ENCODE measurements at places on chromosomes 4 and X.

DNA sequence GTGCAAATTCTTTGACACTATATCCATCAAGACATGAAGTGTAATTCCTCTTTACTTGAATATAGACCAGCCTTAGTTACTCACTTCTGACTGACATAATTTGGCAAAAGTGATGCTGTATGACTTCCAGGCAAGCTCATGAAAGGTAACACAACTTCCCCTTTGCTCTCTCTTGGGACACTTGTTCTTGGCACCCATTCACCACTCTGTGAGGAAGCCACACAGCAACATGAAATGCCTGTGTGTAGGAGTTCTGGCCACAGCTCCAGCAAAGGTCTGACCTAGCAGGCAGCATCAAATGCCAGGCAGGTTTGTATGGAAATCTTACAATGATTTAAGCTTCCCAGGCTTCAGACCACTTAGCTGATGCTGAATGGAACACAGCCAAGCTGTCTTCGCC, 280.3 kb downstream of the PDHA2 start:
- DNase-seq, result no peak

DNA sequence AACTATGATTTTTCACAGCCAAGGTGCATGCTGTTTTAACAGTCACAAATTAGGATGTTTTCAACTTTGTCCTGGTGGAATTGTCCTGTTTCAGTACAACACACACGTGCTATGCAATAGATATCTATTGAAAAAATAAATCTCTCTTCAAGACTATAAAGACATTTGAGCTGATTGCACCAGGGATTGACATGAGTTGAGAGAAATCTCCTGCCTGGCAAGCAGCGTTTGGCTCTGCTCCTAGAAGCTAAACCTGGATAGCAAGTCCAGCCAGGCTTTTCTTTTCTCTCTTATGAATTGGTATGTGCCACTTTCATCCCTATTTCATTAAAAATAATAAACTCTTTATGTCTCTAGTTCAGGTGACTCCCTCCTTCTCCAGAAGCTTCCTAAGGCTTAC, 16.6 kb upstream of the NPNT start:
- no peak for DNase-seq

DNA sequence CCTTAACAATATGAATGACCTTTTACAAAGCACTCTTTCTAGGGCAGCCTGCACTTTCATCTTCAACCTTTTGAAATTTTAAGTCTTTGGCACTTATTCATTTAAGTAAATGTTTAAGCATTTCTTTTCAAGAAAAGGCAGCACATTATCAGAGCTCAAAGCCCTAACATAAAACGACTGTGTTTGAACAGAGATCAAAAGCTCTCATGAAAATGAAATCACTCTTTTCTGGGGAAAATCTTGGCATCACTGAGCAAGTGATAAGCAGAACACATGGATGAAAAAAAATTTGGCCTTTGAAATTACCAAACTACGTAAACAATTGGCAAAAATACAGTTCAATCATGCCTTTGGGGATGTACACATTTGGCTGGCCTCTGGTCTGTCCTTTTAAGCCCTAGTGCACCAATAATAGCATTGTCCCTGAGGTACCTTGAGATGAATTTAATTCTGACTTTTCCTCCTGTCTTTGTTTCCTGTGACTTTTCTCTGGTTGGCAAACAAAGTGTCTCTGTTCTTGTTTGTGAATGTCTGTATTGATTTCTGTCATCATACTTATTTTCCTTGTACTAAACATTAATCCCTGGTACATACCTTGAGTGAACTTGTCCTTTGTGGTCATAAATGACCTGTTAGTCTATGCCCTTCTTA, 12.9 kb upstream of the ODAM start:
- no peak for DNase-seq

- DNase-seq, result no peak
Observed at GRCh38 chrX:76202471-76202870, 29.6 kb downstream of the PBDC1 start.

- DNase-seq, result no peak
Observed at GRCh38 chr4:45472490-45472889, 651.4 kb downstream of the GABRG1 start.

- DNase-seq, result no peak
Observed at GRCh38 chr4:143784567-143784966, 84.1 kb upstream of the FREM3 start.

DNA sequence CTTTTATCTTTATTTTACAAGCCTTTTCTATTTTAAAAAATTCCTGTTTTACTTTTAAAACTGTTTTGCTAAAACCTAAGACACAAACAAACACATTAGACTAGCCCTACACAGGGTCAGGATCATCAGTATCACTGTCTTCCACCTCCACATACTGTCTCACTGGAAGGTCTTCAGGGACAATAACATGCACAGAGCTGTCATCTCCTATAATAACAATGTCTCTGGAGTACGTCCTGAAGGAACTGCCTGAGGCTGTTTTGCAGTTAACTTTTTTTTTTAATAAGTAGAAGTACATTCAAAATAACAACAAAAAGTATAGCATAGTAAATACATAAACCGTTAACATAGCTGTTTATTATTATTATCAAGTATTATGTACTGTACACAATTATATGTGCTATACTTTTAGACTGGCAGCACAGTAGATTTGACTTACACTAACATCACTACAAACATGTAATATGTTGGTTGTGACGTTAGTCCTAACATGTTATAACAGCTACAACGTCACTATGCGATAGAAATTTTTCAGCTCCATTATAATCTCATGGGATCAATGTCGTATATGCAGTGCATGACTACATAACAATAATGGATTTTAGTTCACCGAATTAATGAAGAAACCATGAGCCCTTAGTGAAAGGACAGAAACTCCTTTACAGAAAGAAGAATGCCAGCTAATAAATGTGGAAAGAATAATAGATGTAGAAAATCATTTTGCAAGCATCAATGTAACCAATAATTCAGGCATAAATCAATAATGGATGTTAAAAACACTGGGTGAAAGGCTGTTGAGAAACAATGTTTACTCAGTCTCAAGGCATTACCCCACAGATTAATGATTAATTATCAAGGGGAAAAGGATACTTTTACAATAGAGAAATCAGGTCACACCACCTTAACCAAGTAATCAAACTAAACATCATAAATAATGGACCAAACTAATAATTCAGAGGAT, 49.2 kb downstream of the FBXW7 start:
- no peak for DNase-seq

GRCh38 chrX:109294097-109294814, 187.6 kb downstream of the GUCY2F start:
- DNase-seq, result no peak

- DNase-seq, result no peak
Observed at GRCh38 chr4:57374866-57375595, 264.8 kb upstream of the IGFBP7 start.

DNA sequence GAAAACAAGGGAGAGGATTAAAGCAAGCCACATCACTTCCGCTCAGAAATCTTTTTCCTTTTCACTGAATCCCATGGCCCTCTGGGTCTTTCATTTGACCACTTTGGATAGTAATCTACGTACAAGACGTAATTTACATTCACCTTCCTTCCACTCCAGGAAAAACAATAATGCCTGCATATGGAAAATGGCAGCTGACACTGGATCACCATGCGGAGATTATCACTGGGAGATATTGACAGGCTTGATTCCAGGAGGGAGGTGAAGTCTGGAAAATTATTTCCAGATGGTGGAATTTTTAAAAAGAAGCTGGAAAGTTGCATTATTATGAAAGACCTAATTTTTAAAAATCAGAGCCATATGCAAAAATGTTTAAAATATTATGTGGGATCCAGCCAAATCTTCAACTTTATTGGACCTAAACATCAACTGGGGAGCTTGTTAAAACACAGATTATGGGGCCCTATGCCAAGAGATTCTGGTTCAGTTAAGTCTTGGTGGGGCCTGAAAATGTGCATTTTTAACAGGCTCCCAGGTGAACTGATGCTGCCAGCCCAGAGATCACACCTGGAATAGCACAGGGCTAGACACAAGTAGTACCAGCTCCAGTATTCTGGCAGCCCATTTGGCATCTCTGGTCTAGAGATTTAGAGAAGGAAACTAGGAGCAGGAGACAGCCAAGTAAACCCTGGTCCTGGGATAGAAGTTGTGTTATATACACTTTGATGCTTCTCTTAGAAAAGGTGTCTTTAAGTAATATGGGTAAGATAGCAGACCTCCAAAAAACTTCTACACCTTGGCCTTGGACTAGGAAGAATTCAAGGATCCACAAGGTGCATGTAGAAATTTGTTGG, 290.3 kb upstream of the LDB2 start:
- no peak for DNase-seq

- no peak for DNase-seq
Observed at GRCh38 chr4:30601070-30601865, 118.9 kb upstream of the PCDH7 start.

GRCh38 chrX:65862638-65863037, 177.2 kb downstream of the VSIG4 start:
- DNase-seq, result no peak

GRCh38 chr4:68736813-68737212, 66.4 kb upstream of the UGT2B15 start:
- no peak for DNase-seq

DNA sequence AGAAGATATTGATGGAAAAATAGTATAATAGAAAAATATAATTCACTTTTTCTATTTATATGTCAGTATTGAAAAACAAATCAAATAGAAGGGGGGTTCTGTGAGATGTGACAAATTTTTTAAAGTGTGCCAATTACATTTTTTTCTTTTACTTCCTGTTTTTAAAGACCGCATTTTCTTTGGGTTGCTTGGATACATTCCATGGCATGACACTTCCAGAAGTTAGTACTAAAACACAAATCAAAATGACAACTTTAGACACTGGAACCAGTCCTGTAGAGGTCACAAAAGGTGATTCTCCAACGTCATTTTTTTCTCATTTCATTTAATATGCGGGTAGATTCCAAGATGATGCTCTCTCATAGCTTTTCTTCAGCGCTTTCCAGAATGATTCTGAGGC, 116.2 kb upstream of the GNPDA2 start:
- no peak for DNase-seq

- DNase-seq, result no peak
Observed at GRCh38 chrX:128599632-128600031, 547.4 kb upstream of the ACTRT1 start.

GRCh38 chr4:174198828-174199227, 84.6 kb downstream of the FBXO8 start:
- DNase-seq, result no peak

DNA sequence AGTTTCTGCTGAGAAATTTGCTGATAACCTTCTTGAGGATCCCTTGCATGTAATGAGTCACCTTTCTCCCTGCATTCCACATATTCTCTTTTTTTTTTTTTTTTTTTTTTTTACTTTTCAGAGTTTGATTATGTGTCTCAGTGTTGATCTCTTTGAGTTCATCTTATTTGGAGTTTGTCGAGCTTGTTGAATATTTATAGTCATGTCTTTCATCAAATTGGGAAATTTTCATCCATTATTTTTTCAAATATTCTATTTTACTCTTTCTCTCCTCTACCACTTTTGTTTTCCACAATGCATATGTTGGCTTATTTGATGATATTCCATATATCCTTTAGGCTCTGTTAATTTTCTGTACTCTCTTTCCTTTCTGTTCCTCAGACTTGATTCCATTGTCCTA, 136.1 kb downstream of the MAD2L1 start:
- no peak for DNase-seq

- DNase-seq, result no peak
Observed at GRCh38 chr4:52714597-52715254, 36.5 kb downstream of the ERVMER34-1 start.

GRCh38 chrX:95919605-95920004, 765.0 kb upstream of the DIAPH2 start:
- DNase-seq, result no peak

DNA sequence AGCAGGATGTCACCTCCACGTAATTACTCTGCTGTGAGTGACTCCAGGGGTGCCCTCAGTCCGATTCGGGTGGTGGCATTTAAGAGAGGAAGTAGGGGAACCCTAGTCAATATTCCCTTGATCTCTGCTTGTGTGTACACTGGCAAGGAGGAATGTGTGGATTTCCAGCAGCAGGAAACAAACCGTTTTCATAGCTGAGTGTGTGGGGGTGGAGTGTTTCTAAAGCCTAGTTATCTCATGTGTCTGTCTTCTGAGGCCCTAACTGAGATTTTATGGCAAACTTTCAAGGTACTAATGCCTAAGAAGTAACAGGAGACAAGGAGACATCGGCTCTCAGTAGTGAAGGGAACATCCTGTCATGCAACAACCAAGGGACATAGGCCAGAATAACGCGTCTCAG, 6.6 kb upstream of the CLDN24 start:
- DNase-seq, result no peak

- DNase-seq, result peak; percentile 46
Observed at GRCh38 chrX:2500091-2500802, 529 bp downstream of the DHRSX start.

- no peak for DNase-seq
Observed at GRCh38 chr4:88159229-88159725, 838 bp upstream of the ABCG2 start.

GRCh38 chr4:152374606-152375285, 161.1 kb downstream of the FBXW7 start:
- DNase-seq, result no peak

GRCh38 chrX:39676434-39676833, 421.3 kb downstream of the BCOR start:
- no peak for DNase-seq

- DNase-seq, result no peak
Observed at GRCh38 chr4:24003496-24003895, 113.6 kb upstream of the PPARGC1A start.

DNA sequence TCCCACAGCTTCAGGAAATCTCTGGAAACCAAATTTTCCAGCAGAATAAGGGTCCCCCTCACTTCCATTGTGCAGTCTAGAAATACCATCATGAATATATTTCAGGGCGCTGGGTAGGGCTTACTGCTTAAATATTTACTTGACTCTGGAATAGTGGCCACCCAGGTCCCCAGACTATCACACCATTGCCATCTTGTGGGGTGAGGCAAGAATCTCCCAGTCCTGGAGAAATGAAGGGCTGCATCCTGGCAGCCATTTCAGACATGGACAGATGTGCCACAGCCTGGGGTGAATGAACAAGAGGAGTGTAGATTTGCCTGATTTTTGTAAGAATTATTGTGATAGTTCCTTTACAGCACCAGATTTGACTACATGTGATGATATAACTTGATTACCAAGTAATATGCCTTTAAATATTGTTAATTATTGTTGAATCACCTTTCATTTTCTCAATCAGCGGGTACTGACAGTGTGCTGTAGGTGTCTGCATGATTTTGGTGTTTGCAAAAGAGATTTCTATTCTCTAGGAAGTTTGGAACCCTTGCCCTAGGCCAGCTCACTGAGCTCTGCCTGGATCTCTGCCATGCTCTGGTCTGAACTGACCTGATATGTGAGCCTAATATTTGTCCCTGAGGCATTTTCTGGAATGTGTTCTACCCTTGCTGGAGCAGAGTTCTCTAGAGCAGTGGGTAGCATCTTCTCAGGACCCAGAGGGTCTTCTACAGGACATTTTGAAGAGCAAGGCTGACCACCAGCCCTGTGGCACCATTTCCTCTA, 183.4 kb downstream of the KIT start:
- DNase-seq, result no peak

- DNase-seq, result no peak
Observed at GRCh38 chr4:6912441-6912840, 2.8 kb downstream of the TBC1D14 start.
